A673 (cell line): ENCODE measurements at places on chromosomes 1 and 21. TPM values are rescaled to one million over a fixed set of nuclear protein-coding genes. Genes with fewer than 3 reads are reported as not detected.

GRCh38 chr1:115771847-115772457, 3.4 kb upstream of the CASQ2 start:
- H3K36me3 ChIP-seq, result no peaks in the 10 kb centered on the region
- H3K4me3 ChIP-seq, result no peak overlapping the region
- DNase-seq, result peak; percentile 85
- H3K4me1 ChIP-seq, result no peaks in the 10 kb centered on the region

The TNFRSF8 gene
- not detected in 2 replicates for total RNA-seq

DNA sequence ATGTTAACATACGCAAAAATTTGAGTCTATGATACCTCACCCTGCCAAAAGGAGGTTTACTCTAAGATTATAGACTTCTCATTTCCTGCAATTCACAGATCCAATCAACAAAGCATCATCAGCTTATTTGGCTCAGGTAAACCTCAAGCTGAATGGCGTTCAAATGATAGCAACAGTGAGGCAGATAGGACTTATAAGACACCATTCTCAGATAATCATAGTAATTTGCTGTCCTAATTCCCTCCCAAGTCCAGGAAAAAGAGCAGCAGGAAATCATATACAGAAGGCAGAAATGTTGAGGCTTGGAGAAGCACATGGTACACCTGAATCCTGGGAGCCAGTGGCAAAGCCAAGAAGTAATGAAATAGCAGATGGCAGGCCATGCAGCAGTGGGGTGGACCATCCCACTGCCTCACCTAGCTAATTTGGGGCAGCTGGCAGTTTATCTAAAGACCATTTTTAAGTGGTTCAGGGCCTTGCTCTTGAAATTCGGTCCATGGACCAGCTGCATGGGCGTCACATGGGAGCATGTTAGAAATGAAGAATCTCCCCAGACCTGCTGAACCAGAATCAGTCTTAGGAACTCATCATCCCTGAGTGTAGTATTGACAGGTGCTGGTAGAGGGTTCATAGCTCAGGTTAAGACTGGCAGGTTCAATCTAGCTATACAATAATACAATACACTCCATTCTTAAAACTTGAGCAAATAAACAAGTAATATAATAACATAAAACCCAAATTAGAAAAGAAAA, 57.7 kb downstream of the ASTN1 start:
- H3K4me1 ChIP-seq, result no peaks in the 10 kb centered on the region
- no peaks in the 10 kb centered on the region for H3K36me3 ChIP-seq
- no peak overlapping the region for H3K4me3 ChIP-seq

DNA sequence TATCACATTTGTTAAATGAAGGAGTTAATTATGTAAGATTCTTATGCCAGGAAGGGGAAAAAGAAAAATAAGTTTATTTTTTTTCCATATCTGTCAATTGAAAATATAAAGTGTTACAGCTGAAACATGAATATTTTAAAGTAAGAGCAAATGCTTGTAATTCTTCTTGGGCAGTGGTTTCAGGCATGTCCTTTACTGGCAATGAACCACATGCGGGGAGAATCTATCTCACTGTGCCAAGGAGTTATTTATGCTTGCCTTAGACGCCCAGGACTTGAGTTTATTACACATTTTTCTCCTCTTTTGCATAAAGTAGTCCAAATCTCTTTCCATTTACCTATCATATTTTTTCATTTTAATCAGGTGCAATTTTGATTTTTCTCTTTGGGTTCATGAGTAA, 207.8 kb upstream of the NRIP1 start:
- H3K27me3 ChIP-seq, result no peaks in the 10 kb centered on the region
- H3K4me1 ChIP-seq, result no peaks in the 10 kb centered on the region
- no peak for DNase-seq
- no peaks in the 10 kb centered on the region for H3K36me3 ChIP-seq
- no peak overlapping the region for H3K4me3 ChIP-seq
- no peak overlapping the region for H3K27ac ChIP-seq

The EPHA2 gene
- total RNA-seq, result 70.5 and 91.6 TPM in 2 replicates

DNA sequence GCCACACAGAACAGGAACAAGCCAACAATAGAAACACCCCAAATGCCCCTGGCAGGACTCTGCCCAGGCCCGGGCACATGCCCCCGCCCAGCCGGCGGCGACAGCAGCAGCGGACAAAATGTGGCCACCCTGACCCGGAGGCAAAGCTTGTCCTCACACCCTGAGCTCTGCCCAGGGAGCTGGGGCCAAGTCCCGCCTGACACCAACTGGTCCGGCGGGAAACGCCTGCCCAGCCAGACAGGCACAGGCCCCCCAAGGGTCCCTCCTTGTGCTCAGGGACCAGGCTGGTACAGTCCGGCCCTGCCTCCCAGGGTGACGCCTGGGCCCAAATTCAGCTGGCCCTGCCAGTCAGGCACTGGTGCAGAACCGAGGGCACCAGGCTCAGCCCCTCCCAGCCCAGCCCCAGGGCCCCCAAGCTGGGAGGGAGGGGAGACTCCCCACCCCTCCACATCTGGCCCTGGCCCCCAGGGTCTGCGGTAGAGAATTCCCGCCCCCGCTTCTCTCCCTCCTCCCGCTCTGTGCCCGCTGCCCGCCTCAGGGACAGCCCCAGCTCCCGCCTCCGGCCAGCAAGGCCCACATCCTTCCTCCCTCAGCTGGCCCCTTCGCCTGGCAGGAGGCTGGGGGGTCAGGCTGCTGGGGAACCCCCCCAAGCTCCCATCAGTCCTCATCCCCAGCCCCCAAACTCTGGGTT, 2.0 kb downstream of the AHDC1 start:
- H3K27ac ChIP-seq, result peak overlapping the region; percentile 55
- H3K4me3 ChIP-seq, result peak overlapping the region; percentile 87
- no peaks in the 10 kb centered on the region for H3K27me3 ChIP-seq
- H3K36me3 ChIP-seq, result no peaks in the 10 kb centered on the region
- peaks cover 67% of the 10 kb centered on the region for H3K4me1 ChIP-seq

- no peaks in the 10 kb centered on the region for H3K4me1 ChIP-seq
- no peaks in the 10 kb centered on the region for H3K27me3 ChIP-seq
- no peak overlapping the region for H3K4me3 ChIP-seq
Measured at GRCh38 chr21:21051109-21052055, 53.2 kb downstream of the NCAM2 start.

The JAM2 gene
- 1.7 and 5.2 TPM in 2 replicates for total RNA-seq

- H3K27me3 ChIP-seq, result no peaks in the 10 kb centered on the region
- H3K4me1 ChIP-seq, result no peaks in the 10 kb centered on the region
- DNase-seq, result no peak
- no peak overlapping the region for H3K27ac ChIP-seq
Measured at GRCh38 chr1:71783071-71783470, 499.3 kb downstream of the NEGR1 start.

- H3K27ac ChIP-seq, result no peak overlapping the region
- H3K4me3 ChIP-seq, result no peak overlapping the region
- no peaks in the 10 kb centered on the region for H3K36me3 ChIP-seq
- DNase-seq, result no peak
- H3K27me3 ChIP-seq, result no peaks in the 10 kb centered on the region
- no peaks in the 10 kb centered on the region for H3K4me1 ChIP-seq
Measured at GRCh38 chr1:91876040-91876470, 9.9 kb downstream of the TGFBR3 start.

The IGSF3 gene
- total RNA-seq, result 4.0 and 6.9 TPM in 2 replicates

GRCh38 chr1:158146739-158147138, 34.0 kb upstream of the CD1D start:
- H3K36me3 ChIP-seq, result no peaks in the 10 kb centered on the region
- no peaks in the 10 kb centered on the region for H3K27me3 ChIP-seq
- no peak overlapping the region for H3K4me3 ChIP-seq
- peaks cover 3% of the 10 kb centered on the region for H3K4me1 ChIP-seq
- DNase-seq, result no peak
- no peak overlapping the region for H3K27ac ChIP-seq

DNA sequence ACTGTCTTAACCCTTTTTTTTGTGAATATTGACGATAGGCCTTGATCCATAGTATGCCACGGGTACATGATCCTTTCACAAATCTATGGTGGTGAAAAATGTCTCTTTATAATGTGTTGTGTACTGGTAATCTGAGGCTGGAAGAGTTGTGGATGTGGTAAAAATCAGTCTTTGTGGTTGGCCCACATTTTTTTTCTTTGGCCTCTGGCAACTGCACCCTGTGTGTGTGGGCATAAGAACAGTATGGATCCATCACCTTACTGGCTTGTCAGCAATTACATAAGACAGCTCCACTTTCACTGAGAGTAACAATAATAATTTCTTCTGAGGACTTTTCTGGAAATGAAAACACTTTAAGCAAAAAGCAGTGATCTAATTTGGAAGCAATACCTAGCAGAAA, 101.6 kb downstream of the GABPA start:
- H3K4me1 ChIP-seq, result peaks cover 11% of the 10 kb centered on the region
- DNase-seq, result no peak
- H3K27me3 ChIP-seq, result no peaks in the 10 kb centered on the region
- H3K4me3 ChIP-seq, result no peak overlapping the region
- H3K27ac ChIP-seq, result no peak overlapping the region
